Omental fat pad (tissue), 4 donors: ENCODE measurements at places on chromosomes 12 and 14. TPM values are rescaled to one million over a fixed set of nuclear protein-coding genes. Genes with fewer than 3 reads are reported as not detected.

- no peak for DNase-seq
These were observed 55.2 kb downstream of the PELI2 start for GRCh38 chr14:56173365-56173922.

GRCh38 chr12:101857043-101857558 is 20.3 kb upstream of the DRAM1 start:
- DNase-seq, result no peak

SIRT4 gene
- not detected for total RNA-seq

DNA sequence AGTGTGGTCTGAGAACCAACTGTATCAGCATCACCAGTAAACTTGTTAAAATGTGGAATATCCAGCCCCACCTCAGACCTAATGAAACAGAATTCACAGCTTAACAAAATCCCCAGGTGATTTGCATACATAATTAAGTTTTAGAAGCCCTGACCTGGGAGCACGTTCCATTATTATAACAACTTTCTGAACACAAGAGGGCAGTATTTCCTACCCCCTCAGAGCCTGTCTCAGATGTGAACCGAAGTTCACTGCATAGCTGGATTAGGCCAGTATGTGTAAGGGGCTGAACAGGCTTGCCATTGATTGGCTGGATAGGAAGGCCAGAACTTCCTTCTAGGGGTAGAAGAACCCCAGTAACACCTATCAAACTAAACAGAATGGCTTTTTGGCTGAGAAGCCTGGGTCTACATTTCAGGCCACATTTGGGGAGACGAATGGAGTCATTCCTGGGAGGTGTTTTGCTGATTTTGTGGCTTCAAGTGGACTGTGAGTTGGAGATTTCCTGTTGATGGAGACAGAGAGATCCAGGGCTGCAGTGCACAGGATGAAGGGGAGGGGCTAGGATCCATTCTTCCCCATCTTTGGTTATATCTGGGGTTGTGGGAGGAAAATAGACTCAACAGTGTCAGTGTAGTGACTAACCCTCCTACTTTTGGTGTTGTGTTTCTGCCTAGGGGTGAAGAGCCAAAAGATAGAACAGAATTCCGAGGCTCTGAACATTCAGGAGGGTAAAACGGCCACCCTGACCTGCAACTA is 94.7 kb upstream of the OR4E1 start:
- no peak for DNase-seq

GRCh38 chr12:128951448-128951847 is 98.2 kb downstream of the GLT1D1 start:
- no peak for DNase-seq

DEPDC4 gene
- total RNA-seq, result not detected

- no peak for DNase-seq
These were observed 1.2 kb downstream of the SLC2A13 start for GRCh38 chr12:40104461-40105264.

DNA sequence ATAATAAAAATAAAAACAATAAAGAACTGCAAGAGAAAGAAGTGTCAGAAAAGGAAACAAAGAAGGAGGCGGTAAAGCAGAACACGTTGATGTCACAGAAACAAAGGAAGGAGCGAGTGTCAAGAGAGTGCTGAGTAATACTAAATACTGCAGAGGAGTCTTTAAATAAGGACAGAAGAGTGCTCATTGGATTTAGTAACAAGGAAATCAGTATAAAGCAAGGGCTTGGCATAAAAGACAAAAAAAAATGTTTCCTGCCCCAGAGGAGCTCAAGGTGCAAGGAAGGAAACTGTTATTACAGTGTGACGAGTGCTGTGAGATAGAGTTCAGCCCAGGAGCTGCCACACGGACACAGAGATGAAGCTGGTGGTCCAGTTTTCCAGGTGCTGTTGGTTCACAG is 8.4 kb upstream of the TUBA1A start:
- DNase-seq, result no peak

DNA sequence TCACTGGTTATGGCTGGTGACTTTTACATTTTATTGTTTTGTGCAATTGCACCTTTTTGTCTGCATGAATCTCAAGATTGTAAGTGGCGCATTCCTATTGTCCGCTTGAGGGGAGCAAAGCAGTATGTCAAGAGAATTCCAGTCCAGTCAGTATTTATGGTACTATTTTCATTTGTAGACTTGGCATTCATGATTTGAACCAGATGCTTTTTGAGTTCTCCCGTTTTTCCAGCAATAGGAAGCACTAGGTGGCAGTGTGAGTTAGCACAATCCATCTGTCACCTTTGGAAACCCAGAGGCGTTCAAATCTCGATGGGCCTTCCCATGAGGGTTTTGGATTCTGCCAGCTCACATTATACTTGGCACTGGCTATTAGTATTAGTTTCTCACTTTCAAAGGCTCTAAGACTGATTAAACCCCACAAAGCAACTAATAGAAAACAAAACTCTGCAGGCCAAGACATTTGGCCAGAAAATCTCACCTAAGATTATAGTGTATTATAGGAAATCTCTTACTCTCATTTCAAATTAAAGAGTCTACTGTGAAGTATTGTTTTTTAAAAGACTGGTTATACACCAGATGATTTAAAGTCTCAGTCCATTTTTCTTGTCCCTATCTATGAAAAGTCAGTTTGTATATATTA is 2.2 kb downstream of the DACT1 start:
- no peak for DNase-seq

GRCh38 chr14:92937051-92937937 is 14.3 kb downstream of the CHGA start:
- DNase-seq, result no peak

USP15 gene
- total RNA-seq, result 80.4 TPM

IQSEC3 gene
- total RNA-seq, result 3.3 TPM

DDX54 gene
- 57.3 TPM for total RNA-seq

DNA sequence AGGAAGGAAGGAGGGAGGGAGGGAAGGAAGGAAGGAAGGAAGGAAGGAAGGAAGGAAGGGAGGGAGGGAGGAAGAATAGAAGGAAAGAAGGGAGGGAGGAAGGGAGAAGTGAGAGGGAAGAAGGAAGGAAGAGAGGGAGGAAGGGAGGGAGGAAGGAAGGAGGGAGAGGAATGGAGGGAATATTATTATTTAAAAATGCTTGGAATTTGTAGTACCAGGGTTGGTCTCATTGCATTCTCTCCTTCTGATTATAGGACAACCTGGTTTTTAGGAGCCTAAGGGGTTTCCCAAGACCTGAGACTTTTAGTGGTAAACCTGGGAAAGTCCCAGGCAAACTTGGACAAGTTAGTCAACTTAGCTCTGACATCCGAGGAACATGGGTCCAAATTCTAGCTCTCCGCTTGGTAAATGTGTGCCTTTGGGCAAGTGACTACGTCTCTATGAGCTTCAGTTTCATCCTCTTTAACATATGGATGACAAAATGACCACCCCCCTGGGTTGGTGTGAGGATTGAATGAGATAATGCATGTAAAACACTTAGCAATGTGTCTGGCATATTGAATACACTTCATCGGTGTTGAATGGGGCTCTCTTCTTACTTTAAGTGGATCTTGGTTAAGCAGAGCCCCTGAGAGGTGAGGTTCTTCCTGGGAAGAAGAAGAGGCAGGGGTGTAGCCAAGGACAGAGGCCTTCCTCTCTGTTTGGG is 690.7 kb upstream of the TBX3 start:
- no peak for DNase-seq

GRCh38 chr12:49827401-49828099 is 663 bp downstream of the NCKAP5L start:
- DNase-seq, result no peak

P3H3 gene
- total RNA-seq, result 7.9 TPM

DNA sequence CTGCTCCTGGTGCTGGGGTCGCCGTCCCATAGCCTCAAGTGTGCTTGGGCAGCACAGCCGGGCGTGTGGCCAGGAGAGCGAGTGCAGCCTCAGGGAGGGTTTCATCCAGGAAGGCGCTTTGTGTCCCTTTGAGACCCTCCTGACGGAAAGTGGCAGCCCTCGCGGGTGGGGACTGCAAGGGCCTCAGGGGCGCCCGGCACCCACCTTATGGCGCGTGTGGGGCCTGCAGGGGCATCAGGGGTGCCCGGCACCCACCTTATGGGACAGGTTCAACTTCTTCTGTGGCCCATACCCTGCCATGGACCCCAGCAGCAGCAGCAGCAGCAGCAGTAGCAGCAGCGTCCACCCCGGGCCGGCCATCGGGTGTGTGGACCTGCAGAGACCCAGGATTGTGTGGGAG is 4.5 kb downstream of the LRCOL1 start:
- DNase-seq, result no peak

DNA sequence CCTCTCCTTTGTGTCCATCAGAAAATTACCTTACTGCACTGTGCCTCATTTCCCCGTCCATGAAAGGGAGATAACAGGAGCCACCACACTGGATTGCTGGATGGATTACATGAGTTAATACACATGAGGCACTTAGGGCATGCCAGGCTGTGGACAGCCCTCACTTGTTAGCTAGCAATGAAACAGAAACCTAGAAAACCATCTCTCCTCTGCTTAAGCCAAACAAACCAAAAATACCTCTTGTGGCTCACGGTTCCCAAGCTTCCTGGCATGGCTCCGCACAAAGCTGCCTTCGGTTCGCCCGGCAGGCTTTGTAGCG is 660 bp upstream of the HCFC2 start:
- no peak for DNase-seq

DNA sequence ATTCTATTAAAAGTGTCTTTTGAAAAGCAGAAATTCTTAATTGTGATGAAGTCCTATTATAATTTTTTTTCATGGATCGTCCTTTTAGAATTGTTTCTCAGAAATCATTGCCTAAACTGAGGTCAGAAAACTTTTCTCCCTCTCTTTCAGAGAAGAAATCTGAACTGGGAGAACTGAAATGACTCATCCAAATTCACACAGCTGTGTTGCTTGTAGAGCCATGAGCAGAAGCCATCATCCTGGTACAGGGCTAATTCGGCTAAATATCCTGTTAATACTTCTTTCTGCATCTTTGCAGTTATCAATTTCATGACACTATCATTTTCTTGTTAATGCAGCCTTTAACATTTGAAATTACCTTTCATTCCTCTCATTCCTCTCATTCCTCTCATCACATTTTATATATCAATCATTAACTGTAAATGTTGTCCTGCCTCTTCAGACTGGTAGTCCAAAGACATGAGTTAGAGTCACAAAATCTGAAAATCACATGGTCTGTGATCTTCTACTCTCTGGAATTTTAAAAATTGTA is 15.5 kb downstream of the SLC15A5 start:
- no peak for DNase-seq

- DNase-seq, result no peak
These were observed 4.9 kb upstream of the HEBP1 start for GRCh38 chr12:13004986-13005385.

DNA sequence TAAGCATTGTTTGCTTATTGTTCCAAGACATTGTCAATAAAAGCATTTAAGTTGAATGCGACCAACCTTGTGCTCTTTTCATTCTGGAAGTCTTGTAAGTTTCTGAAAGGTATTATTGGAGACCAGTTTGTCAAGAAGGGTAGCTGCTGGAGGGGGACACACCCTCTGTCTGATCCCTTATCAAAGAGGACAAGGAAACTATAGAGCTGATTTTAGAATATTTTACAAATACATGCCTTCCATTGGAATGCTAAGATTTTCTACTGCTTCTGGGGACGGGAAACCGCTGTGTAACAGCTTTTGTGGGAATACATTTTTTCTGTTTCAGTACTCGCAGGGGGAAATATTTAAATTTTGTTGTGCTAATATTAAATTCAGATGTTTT is 3.5 kb downstream of the FOS start:
- DNase-seq, result no peak

DNA sequence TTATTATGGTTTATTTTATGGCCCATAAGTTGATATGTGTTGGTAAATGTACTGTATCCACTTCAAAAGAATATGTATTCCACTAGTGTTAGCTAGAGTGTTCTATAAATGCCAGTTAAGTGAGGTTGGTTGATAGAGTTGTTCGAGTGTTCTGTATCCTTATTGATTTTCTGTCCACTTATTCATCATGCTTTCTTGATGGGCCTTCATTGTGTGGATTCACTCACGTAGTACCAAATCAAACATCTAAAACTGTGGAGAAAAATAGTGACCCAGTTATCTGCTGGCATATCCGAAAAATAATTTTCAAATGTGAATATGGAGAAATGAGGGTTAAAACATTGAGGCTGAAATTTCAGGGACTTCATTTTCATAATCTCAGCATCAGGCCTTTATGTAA is 230.4 kb downstream of the TRHDE start:
- no peak for DNase-seq

DNA sequence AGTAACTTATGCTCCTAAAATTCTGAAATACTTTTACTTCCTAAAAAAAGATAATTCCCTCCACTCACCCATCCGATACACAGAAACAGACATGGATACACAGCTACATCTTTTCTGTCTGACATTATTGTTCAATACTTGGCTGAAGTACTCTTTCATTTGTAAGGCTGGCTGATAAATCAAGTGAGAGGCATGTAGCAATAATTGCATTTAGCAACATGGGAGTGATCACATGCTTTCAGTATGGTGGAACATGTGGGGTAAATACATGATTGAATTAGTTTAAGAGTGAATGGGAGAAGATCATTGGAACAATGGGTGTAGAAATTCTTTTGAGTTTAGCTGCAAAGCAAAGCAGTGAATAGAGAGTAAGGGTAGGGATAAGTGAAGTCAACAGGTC is 25.6 kb downstream of the PTPRQ start:
- no peak for DNase-seq

- DNase-seq, result no peak
These were observed 78.6 kb downstream of the EML1 start for GRCh38 chr14:99871771-99872170.

DPY19L2 gene
- 6.1 TPM for total RNA-seq

- DNase-seq, result peak; percentile 62
These were observed 648 bp downstream of the CHD4 start for GRCh38 chr12:6606331-6607131.

PLBD1 gene
- 18.3 TPM for total RNA-seq

GRCh38 chr12:22248571-22249115 is 85.9 kb downstream of the ST8SIA1 start:
- no peak for DNase-seq

CD27 gene
- not detected for total RNA-seq

- no peak for DNase-seq
These were observed 25.9 kb upstream of the COL2A1 start for GRCh38 chr12:48030173-48030650.

GRCh38 chr14:57898837-57899572 is 33.1 kb upstream of the SLC35F4 start:
- no peak for DNase-seq

KCNC2 gene
- not detected for total RNA-seq

DNA sequence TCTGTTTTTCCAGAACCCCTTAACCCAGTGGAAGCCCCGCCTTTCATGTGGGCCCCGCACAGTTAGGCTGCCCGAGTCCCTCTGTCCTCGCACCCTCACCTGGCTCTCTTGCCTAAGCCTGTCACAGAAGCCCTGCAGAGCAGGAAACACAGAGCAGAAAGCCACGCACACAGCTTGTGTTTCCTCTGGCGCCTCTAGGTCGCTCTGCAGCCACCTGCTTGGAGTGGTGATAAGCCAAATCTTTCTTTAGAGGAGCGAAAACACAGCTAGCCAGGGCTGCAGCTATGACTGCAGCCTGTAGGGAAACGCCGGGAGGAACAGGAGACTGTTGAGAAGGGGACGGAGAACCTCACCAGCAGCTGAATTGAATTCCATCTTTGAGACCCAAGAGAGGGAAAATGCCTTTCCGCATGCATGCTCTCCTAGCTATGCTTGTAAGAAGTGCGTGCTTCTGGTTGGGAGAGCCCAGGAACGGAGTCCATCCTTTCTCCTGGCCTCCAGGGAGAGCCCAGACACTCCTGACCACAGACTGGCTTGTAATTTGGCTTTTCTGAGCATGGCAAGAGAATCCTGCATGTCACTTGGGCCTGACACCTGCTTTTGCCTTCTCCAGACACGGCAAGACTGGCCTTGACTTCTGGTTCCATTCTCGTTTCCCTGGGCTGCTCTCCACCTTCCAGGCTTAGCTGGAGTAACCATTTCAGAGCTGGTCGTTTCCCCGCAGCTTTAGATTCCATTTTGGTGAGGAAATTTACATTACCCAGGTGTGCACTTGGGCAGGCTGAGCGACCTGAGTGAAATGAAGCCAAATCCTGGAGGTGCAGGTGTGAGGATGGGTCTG is 301.6 kb downstream of the CACNA1C start:
- DNase-seq, result no peak
